Purkinje cell (primary cell): ENCODE measurements at places on chromosomes 2 and 18. TPM values are rescaled to one million over a fixed set of nuclear protein-coding genes. Genes with fewer than 3 reads are reported as not detected.

ABCG8 gene
- polyA plus RNA-seq: 1.1 TPM in 1 of 2 replicates, not detected in the other

SATB2 gene
- polyA plus RNA-seq: 11.9 TPM in 1 of 2 replicates, not detected in the other

MYO7B gene
- polyA plus RNA-seq: not detected in 2 replicates

TLX2 gene
- polyA plus RNA-seq: not detected in 2 replicates

THSD7B gene
- 0.41 TPM in 1 of 2 replicates, not detected in the other for polyA plus RNA-seq

CNRIP1 gene
- polyA plus RNA-seq: 58.7 and 86.7 TPM in 2 replicates

C2orf81 gene
- polyA plus RNA-seq: 0.14 and 0.58 TPM in 2 replicates

GREB1 gene
- polyA plus RNA-seq: 0.32 and 1.4 TPM in 2 replicates

ANKRD62 gene
- polyA plus RNA-seq: not detected in 2 replicates

FAM110C gene
- 2.0 TPM in 1 of 2 replicates, not detected in the other for polyA plus RNA-seq

NTSR2 gene
- polyA plus RNA-seq: 1.7 and 3.4 TPM in 2 replicates

CD302 gene
- 3.3 and 5.9 TPM in 2 replicates for polyA plus RNA-seq

RNF149 gene
- 48.4 and 50.1 TPM in 2 replicates for polyA plus RNA-seq

FN1 gene
- polyA plus RNA-seq: 3.6 and 7.4 TPM in 2 replicates
